Thoracic aorta (tissue), 2 donors: ENCODE measurements at places on chromosomes 11 and 22. TPM values are rescaled to one million over a fixed set of nuclear protein-coding genes. Genes with fewer than 3 reads are reported as not detected.

PLAAT4 gene
- total RNA-seq, result 19.2 TPM

OR8B3 gene
- total RNA-seq, result not detected

MMP8 gene
- not detected for total RNA-seq

PRR33 gene
- not detected for total RNA-seq

FAM180B gene
- 0.27 TPM for total RNA-seq
